ENCODE measurements at places on chromosomes 16 and 17. TPM values are rescaled to one million over a fixed set of nuclear protein-coding genes. Genes with fewer than 3 reads are reported as not detected.
A peak's percentile ranks its signal among the peaks of the same experiment; 100 is the strongest.

DNA sequence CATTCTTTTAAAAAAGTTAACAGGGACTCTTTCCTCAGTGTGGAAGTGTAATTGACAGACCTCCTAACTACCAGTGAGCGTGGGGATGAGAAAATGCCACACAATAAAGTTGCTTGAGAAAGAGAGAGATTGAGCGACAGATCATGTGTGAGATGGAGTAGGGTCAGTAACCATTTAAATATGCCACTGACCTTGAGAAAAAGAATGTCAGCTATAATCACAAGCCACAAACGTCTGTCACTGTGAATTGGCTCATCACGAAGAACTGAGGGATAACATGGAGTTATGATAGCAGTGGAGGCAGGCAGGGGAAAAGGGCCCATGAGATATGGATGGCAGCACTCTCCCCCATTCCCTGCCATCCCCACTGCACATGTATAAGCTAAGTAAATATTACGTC lies 253.9 kb downstream of the SLC39A11 start:
- DNase-seq: no peak
- no peaks in the 10 kb centered on the region for H3K4me1 ChIP-seq

DNA sequence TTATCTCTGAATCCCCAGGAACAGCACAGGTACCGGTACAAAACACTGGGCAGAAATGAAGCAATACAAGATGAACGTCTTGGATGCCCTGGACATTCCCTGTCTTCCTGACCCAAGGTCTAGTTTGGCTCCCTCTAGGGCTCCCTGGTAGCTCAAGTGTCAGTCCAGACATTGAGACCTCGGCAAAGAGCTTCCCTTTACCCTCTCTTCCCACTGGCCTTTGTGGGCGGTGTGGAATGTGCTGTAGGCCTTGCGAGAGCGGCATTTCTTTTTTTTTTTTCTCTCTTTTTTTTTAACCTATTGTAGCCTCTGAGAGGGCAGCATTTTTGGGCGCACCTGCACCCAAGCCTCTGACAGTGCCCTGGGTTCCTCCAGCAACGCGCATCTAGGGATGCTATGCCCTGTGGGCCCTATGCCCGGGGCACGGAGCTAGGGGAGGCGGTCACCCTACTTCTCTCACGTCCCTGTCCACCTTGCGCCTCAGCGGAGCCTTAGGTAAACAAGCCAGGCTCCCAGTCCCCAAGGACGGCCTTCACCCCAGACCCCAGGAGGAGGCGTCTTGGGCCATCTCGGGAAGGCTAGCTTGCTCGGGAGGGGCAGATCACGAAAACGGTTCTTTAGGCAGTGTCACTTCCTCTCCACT lies 1.2 kb upstream of the NFATC3 start:
- H3K4me3 ChIP-seq: peak overlapping the region; percentile 75
- no peaks in the 10 kb centered on the region for H3K36me3 ChIP-seq
- peaks cover 65% of the 10 kb centered on the region for H3K4me1 ChIP-seq
- H3K27ac ChIP-seq: peak overlapping the region; percentile 99
- no peak for DNase-seq

DNA sequence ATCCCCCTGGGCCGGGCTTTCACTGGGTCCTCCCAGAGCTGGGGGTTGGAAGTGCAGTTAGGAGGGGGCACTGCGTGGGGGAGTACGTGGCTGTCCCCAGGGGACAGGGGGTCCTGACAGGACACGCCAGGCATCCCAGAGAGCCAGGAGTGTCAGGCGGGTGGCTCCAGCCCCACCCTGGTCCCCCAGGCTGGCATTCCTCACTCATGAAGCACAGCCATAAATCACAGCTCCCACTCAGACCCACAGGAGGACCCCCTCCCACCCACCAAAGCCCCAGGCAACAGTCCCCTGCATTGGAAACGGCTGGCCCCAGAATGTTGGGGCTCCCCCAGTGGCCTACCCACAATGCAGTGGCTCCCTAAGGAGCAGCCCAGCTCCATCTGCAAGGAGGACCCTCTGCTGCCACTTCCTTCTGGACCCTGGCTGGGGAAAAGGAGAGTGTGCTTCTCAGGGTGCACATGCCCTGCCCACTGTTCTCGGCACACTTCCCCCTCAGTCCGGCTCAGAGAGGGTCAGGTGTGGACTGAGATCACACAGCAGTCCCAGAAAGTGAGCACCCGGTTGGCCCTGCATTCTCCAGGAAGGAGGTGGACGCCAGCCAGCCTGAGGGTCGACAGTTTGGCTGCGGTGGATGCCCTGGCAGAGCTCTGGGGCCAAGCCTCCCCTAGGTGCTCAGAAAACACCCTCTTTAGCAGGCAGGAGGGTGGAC lies 7.3 kb upstream of the FOXN1 start:
- no peaks in the 10 kb centered on the region for H3K4me1 ChIP-seq
- H3K27me3 ChIP-seq: no peaks in the 10 kb centered on the region
- DNase-seq: no peak
- H3K27ac ChIP-seq: no peak overlapping the region
- no peaks in the 10 kb centered on the region for H3K36me3 ChIP-seq

Gene INPP5K
- 69.8 TPM for total RNA-seq

Data from upper lobe of right lung (tissue), 1 donor.